ENCODE measurements at places on chromosomes 2 and 18.

DNA sequence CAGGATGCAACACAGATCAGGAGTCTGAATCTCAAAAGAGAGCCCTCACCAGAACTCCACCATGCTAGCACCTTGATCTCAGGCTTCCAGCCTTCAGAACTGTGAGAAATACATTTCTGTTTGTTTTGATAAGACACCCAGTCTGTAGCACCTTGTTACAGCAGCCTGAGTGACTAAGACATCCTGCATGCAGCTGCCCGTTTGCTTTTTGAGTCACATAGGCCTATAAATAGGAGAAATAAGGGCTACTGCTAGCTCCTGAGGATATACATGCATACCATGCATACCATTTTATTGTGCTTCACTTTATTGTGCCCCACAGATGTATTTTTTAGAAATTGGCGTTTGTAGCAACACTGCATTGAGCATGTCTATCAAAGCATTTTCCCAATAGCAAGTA, 337.8 kb downstream of the CDH2 start:
- DNase-seq, result no peak

DNA sequence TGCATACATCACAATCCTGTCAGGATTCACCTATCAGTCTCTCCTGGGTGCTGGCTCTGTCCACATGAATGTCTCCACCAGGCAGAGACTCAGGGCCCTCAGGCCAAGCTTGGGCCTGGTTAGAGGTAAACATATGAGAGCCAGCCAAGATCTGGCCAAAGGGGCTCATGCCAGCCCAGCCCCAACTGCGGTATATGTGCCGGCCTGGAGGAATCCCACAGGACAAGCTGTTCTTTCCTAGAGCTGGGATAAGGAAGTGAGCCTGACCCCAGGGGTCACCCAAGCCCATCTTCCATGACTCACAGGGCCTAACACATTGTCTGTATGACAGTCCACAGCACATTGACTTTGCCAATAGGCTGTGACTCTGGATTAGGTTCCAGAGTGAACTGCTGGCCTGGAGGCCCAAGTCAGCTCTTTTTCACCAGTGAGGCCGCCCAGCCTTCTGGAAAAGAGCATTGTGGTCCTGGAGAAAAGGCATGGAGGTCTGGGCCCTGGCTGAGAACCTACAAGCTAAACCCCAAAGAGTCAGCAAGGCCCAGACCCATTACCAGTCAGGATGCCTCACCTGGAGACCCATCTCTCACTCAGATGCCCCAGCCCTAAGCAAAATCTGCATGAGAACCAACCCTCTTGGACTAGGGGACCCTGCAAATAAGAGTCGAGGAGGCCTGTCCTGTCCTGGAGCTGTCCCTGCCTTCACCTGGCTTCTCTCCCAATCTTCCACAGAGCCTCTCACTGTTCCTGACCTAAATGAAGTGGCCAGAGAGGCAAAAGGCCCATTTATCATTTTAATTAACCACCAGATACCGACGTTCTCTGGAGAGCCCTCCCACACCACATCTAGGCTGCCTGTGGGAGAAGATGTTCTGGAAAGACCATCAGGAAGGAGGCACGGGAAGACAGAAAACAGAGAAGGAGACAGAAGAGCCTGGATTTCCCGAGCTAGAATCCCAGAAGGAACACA, 120.9 kb upstream of the PKDCC start:
- DNase-seq, result no peak

GRCh38 chr2:240986787-240987411, 11.5 kb upstream of the SNED1 start:
- DNase-seq, result no peak

- DNase-seq, result no peak
Observed at GRCh38 chr2:118850168-118850900, 2.9 kb upstream of the EN1 start.

DNA sequence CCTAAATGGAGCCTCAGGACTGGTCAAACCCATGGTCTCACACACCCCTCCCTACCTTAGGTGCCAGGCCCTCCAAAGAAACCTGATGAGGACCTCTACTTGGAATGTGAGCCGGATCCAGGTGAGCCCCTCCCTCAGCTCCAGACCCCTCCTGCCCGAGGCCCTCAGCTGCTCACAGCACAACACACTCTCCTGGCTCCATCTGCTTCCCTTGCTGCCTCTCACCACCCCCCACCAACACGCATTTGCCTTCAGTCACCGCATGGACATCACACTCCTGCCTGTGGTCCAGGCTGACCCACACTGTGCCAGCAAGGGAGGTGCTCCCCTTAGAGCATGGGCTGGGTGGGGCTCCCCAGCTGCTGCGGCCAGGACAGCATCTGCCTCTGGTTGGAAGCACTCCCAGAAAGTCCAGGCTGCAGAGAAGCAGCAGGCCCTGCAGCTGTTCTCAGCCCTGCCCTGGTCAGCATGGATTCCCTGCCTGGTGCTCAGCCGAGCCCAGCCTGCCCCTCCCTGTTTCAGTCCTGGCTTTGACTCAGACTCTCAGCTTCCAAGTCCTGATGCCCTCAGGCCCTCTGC, 15.1 kb downstream of the SH2D6 start:
- no peak for DNase-seq

DNA sequence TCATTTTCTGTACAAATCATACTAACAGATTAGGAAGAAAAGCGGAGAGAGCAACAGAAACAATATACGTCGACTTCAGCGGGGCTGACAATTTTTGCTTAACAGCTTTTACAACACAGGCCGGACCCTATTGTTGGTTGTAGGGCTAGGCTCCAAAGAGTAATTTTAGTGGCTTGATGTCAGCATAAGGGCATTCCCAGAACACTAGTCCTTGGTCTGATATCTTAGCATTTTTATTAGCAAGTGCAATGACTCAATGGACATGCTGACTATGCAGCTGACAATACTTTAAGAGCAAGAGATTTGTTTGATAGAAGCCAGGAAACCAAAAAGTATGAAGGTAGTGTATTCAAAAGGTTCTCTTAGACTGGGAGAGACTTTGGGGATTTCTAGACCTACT, 209.9 kb downstream of the LNPK start:
- DNase-seq, result no peak

DNA sequence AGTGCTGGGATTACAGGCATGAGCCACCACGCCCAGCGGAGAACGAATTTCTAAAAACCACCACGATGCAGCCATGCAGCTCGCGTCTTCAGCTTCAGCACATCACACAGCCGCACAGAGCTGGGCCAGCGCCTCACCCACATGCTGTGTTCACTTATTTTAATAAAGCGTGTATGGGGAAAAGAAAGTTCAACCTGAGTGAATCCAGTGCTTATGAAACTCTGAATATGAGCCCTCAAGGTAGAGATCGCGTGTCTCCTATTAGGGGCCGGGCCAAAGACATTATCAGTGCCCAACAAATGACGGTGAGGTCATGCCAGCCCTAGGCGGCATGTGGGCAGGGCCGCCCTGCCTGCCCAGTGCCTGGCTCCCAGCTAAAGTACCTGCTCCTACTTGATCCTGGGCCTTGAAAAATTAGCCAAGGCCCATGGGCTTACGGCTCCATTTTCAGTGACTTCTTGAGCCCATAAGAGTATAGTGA, 44.3 kb downstream of the SPRED2 start:
- DNase-seq, result no peak

DNA sequence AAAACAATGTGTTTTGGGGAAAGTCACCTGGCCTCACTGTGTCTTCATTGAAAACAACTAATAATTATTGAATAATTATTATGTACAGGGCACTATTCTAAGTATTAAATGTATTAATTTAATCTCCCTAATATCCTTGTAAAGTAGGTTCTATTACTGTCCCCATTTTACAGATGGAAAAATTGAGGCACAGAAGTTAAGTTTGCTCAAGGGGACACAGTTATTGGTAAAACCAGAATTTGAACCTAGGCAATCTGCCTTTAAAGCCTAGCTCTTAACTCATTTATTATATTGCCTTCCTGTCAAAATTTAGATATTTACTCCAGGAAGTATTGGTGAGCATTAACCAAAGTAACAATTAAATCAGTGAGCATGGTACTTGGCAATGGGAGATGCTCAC, 84.6 kb downstream of the PMS1 start:
- DNase-seq, result no peak

GRCh38 chr2:221911890-221912289, 339.8 kb upstream of the EPHA4 start:
- no peak for DNase-seq

DNA sequence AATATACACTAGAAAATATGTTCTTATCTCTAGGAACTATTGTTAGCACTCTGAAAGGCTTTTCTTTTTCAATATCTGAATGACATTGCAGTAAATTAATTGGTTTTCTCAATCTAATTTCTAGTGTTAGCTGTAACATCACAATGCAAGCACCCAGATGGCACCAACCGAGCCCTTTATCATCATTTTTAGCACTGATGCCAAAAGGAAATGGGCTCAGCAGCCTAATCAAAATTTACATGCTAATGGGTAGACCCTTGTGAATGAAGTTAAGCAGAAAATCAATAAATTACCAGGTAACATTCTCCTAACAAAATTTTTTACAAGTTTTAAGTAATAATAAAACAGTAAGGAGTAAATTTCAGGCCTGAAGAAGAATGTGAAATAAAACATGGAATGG, 53.5 kb upstream of the PGAP1 start:
- no peak for DNase-seq

- DNase-seq, result no peak
Observed at GRCh38 chr18:37964885-37965571, 399.4 kb upstream of the CELF4 start.

GRCh38 chr2:10620481-10620880, 69.3 kb downstream of the NOL10 start:
- no peak for DNase-seq

- DNase-seq, result no peak
Observed at GRCh38 chr2:135664623-135665068, 77.0 kb upstream of the UBXN4 start.

- DNase-seq, result no peak
Observed at GRCh38 chr2:175454953-175455389, 273.5 kb upstream of the ATP5MC3 start.

DNA sequence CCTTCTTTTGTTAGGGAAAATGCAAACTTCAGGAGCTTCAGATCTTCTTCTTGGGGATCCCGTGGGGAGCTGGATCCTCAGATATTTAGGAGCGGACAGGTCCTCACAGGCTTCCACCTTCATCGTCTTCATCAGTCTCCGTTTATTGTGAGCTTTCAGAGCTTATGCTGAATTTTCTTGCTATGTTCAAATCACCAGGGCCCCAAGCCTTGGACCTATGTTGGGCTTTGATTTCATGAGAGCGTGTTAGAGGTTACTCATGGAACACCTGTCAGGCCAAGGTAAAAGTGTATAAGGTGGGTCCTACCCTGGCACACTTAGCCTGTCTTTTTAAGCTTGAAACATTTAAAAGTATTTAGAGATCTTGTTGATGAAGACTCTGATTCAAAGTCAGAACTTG, 212.9 kb downstream of the FAM210A start:
- DNase-seq, result no peak

DNA sequence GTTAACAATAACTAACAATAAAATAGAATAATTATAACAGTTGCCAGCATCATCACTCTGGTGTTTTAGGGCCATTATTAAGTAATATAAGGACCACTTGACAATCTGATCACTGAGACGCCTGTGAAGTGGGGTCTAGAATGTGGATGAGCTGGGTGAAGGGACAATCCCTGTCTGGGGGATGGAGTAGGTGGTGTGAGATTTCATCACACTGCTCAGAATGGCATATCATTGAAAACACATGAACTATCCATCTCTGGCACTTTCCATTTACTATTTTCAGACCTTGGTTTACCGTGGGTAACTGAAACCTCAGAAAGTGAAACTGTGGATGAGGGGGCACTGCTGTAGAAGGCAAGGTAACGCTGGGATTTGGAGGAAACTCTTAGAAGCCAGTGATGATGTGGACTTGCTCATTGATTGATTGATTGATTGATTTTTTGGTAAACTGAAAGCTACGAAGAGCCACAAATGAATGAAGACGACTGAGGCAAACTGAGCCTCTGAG, 204.4 kb upstream of the TWIST2 start:
- peak; percentile 27 for DNase-seq
